Mesenteric fat pad (tissue), 1 donor: ENCODE measurements at places on chromosomes 5 and 9. TPM values are rescaled to one million over a fixed set of nuclear protein-coding genes. Genes with fewer than 3 reads are reported as not detected.

PRDM9 gene
- not detected for total RNA-seq

FOXB2 gene
- total RNA-seq, result not detected

- no peak for DNase-seq
Measured at GRCh38 chr9:98559561-98559960, 149.2 kb downstream of the GABBR2 start.

DNA sequence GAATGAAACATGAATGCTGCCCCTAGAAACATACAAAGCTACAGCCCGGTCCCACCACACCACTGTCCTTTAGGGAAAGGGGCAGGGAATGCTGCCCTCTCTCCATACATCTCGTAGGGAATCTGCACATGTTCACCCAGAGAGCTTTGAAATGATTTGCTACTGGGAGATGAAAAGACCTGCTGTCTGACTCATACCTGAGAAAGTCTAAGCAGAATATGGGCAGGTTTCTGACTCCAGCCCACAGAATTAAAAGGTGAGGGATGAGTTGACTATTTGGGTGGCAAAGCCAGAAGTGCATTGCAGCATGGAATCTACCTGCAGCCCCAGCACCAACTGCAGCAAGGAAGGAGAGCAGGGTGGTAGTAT lies 297.9 kb downstream of the TLE1 start:
- no peak for DNase-seq

DNA sequence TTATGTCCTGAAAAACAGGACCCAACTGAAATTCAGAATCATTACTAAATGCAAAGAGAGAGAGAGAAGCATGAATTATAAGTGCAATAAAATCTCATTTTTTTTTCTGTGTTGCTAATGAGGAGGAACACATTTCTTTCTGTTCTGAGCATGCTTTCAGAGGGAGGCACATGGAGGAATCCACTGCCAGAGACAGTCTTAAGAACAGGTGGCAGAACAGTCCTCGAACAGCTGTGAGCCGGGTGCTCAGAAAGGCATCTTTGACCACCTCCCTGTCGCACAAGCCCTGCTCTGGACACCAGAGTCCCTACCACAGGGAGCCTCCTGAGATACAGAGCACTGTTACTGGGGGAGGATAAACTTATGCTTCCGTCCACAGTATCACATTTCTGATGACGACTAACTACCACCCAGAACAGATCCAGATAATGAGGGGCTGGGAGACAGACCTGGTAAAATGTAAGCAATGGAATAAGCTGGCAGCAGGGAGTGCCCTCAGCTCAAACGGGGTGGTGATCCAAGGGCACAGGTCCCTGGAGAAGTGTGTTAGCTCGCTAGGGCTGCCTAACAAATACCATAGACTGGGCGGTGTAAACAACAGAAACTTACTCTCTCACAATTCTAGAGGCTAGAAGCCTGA lies 134.0 kb downstream of the SLC1A3 start:
- no peak for DNase-seq

GPR151 gene
- total RNA-seq, result not detected

DNA sequence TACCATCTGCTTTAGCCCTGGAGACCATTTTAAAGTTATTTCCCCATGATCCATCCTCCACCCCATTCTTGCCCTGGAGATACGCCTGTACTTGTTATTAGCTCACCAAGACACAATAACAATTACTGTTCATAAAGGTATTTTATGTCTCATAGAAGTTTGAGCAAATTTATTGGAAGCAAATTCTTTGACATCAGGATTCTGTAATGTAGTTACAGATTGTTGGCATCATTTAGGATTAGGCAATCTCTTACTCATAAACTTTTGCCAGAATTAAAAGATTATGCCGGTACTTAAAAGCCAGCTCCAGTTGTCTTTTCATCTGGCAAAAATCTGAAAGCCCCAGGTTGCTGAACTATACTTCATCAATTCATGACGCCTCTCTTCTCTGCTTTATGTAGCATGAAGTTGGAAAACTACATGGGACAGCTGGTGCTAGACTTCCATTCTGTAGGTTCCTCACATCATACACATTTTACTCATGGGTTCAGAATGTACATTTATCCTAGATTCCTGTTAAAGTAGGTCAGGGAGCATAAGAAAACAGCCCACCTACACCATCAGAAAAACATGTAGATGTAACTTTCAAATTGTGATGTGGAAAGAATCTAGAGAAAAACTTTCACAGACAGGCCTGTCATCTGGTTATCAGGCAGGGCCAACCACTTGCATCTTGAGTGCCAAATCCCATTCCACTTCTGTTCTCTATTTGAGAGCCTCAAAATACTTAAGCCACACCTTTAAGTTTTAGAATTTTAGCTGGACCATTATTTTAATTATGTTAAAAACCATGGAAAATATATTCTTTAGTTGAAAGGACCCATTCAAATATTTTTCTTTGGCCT lies 14.0 kb downstream of the ATP10B start:
- DNase-seq, result no peak

CSF1R gene
- 58.6 TPM for total RNA-seq

PCDHB3 gene
- 3.6 TPM for total RNA-seq

- peak; percentile 91 for DNase-seq
Measured at GRCh38 chr9:107487521-107488374, 1.8 kb downstream of the KLF4 start.

- DNase-seq, result no peak
Measured at GRCh38 chr5:141814064-141814964, 63.9 kb downstream of the PCDH1 start.

GRCh38 chr5:15797116-15797515 lies 297.1 kb downstream of the FBXL7 start:
- no peak for DNase-seq

PSMD5 gene
- 54.6 TPM for total RNA-seq
